Suprapubic skin (tissue), 4 donors: ENCODE measurements at places on chromosomes 2 and 18.

- no peak for DNase-seq
Measured at GRCh38 chr2:220493871-220494525, 866.6 kb downstream of the SLC4A3 start.

GRCh38 chr18:58632552-58632951 lies 3.7 kb upstream of the ALPK2 start:
- no peak for DNase-seq

DNA sequence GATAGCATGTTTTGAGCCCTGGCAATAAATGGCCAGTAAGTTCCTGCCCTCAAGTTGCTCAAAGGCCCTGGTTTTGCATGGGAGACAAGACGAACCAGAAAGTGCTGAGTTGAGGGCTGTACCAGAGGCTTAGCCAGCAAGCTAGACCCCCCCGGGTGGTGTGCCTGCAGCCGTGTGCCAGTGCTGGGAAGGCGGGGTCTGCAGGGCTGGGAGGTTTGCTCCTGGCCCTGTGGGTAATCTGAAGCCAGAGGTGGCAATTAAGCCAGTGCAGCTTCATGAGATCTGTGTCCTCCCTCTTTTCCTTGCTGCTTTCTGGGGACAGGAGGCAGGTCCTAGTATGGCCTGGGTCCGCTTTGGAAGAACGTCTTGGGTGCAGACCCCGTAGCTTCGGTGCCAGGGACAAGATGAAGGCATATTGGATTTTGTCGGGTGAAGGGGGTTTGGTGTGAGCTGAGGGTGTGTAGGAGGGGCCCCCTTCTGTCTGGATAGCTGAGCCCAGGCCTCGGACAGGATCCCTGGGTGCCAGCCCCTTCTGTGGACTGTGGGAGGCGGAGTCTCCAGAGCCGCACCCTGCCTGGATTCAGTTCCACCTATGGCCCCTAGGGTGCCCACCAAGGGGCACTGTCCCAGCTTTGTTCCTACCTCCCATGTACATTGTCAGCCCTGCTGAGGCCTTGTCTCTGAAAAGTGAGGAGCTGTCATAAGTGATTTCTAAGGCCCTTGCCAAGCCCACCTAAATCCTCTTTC lies 15.6 kb downstream of the ATOH8 start:
- DNase-seq = no peak

DNA sequence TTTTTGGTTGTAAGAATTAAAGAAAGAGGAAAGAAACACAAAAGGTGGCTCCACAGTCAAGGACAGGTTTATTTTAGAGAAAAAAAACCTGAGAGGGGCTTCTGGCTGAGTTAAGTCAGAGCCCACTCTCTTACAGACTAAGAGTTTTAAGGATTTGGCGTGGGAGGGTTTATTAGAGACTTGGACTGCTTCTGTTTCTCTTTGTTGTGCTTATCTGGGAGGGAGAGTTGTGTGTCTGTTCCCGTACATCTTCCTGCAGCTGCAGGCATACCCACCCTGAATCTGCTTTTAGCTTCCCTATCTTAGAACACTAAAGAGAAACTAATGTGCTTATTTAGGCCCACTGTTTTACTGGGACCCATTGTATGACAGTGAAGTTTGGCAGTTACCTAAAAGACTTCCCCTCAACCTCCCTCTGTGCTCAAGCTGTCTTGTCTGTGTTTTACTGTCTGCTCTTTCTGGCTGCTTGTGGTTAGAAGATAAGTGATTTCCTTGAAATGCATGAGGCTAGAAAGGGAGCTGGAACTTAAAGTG lies 2.7 kb downstream of the RSAD2 start:
- no peak for DNase-seq

DNA sequence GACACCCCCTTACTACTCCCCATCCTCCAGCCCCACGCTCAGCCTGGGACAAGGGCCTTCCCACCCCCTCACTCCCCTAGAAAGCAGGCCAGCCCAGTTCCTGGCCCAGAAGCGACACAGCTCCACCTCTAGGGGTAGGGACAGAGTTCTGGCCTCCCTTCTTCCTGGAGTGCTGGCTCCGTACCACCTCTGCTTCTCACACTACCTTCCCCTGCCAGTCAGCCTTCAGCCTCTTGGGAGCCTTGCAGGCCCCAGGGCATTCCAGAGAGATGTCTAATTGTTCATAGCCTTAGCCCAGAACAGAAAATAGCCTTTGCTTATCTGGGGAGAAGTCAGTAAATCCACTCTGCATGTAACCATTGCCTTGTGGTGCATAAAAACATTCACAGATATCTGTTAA lies 13.1 kb upstream of the CATIP start:
- no peak for DNase-seq

- no peak for DNase-seq
Measured at GRCh38 chr2:120737340-120738101, 1.9 kb downstream of the GLI2 start.
